ENCODE measurements at places on chromosomes 6 and 20.

DNA sequence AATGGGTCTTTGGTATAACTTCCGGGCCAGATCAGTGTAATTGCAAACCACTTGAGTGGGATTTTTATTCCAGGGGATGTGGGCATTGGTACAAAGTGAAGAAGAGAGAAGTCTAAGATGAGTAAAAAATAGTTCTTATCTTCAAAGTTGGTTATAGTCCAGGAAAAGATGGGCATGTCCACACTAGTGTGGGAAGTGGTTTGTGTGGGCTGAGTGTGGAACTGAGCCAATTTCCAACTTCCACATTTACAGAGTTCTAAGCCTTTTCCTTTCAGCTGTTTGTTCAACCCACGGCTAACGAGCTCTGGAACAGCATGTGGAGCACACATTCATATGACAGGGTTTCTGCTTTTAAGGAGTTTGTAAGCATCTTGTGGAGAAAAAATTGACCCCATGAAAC is 72.3 kb upstream of the IFNGR1 start:
- no peak for DNase-seq

GRCh38 chr6:169344750-169345065 is 91.1 kb upstream of the THBS2 start:
- no peak for DNase-seq

DNA sequence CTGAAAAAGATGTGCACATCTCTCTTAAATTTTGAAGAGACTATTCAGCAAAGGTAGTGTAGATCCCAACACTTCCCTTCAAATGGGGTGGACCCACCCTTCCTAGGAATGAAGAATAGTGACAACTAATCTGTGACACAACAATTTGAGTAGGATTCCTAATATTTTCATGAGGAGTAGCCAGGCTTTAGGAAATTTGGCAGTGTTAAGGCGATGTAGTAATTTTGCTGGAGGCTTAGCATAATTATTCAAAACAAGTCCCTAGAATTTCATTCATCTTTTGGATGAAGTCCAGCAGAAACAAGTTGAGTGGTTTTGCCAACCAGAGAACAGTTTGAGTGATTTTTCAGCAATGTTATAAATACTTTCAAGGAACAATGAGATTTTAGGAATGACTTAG is 52.4 kb downstream of the ELOVL4 start:
- DNase-seq, result no peak

GRCh38 chr6:32112431-32112980 is 3.4 kb upstream of the TNXB start:
- DNase-seq, result no peak

GRCh38 chr6:118354641-118355040 is 193.5 kb upstream of the PLN start:
- no peak for DNase-seq

GRCh38 chr6:126909493-126909892 is 209.0 kb upstream of the RSPO3 start:
- DNase-seq, result no peak

DNA sequence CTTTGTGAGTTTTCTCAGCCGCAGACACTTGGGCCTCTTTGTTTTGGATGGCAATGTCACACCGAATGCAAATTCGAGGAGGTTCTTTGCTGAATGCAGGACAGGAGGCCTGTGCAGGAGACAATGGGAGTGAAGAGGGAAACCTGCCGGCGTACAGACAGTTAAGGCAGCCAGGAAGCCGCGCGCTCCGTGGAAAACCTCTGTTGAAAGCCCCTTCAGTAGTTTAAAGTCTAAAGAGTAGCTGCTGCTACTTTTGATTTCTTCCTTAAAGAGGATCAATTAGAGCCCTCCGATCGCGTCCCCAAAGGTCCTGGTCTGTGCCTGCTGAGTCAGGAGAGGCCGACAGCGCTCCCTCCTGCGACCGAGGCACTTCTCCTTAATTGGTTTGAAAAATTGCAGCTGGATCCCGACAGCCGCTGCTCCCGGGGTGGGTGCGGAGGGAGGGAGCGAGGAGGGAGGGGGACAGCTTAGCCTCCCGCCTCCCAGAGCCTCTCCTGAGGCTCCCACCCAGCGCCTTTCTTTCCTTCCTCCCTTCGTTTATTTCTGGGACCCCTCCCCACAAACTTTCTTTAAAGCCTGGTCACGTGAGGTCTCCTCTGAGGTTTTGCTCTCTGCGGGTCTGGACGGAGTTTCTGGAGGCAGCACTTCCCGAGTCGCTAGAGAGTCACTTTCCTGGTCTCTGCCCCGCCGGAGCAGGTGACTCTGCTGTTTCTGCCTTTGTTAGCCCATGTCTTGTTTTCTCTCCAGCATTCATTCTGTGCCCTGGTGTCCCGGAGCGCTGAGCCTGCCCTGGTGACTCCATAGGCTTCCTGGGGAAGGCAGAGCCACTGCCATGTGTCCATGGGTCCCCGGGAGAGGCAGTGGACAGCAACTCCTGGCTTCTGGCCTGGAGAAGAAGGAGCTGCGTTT is 22.3 kb upstream of the RPP40 start:
- DNase-seq, result no peak

- DNase-seq, result no peak
Observed at GRCh38 chr6:125987026-125987617, 782 bp downstream of the TRMT11 start.

DNA sequence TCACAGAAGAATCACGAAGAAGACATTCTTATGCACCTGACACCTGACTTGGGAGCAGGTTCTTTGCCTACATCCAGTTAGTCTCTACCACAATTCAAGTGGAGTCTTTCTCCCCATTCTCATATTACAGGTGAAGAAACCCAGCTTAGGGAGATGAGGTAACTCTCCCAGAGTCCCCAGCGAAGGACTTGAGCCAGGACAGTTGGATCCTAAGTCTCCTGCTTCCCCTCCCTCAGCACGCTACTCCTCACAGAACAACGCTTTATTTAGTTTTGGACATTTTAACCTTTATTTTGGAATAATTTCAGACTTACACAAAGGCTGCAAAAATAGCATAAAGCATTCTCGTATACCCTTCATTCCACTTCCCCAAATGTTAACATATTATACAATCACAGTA is 824 bp upstream of the CSTL1 start:
- DNase-seq, result no peak

DNA sequence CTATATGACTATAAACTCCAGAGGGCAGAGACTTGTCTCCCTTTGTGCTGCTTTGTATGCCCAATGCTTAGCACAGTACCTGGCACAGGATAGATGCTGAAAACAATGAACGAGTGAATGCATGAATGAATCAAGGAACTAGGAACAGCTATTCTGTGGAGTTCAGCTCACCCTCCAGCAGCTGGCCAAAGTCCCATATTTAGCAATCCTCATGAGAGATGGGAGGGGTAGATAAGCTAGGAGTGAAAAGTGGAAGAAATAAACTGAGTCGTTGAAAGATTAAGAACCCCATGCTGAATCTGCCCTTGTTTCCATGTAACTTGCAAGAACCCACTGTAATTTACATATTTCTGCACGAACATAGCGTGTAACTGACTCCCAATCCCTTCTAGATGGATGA is 106.5 kb downstream of the MAFB start:
- no peak for DNase-seq

DNA sequence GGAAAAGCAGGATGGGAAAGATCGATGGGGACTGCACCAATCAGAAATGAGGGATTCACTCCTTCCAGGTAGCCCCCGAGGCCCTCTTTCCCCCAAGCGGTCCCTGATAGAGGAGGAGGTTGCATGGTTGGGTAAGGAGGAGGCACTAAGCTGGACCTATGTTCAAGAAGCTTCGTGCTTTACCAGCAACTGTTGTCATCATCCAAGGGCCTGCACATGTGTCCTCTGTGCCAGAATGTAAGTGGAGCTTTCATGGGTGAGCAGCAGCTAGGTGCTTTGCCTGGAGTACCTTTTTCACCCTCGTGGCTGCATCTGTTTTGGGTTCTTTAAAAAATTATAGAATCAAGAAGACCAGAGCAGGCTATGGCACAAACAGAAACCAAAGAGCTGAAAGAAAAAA is 54.0 kb downstream of the GMPR start:
- no peak for DNase-seq

DNA sequence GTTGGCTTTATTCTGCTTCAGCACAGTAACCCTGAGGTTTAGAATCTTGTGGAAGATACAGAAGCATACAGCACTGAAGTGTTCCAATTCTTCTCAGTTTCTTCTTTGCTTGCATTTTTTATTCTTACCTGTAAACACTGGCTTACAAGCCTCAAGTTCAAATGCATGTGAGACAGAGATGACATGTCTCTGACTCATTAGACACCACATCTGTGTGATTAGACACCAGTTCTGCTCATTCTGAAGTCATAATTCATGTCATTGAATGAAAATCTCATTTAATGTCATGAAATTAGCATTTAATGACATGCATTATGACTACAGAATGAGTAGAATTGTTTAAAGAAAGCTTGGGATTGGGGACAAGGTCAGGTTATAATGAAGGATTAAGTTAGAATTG is 5.8 kb downstream of the GZF1 start:
- DNase-seq, result no peak

DNA sequence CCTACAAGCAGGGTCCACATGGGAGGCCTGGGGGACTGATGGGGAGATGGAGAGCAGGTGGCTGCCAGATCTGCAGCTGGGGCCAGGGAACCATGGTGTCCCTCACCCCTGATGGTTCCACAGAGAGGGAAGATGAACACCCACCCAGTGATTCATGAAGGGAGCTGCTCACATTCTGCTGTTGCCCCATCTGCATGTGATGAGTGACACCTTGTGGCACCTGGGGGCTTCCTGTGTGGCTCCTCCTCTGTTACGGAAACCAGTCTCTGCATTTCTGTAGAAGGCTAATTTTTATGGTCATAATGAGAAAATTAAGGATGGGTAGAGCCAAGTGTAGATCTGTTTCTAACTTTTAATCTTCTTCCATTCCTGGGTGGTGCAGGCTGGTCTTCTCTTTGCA is 217.1 kb downstream of the SMOC2 start:
- no peak for DNase-seq

DNA sequence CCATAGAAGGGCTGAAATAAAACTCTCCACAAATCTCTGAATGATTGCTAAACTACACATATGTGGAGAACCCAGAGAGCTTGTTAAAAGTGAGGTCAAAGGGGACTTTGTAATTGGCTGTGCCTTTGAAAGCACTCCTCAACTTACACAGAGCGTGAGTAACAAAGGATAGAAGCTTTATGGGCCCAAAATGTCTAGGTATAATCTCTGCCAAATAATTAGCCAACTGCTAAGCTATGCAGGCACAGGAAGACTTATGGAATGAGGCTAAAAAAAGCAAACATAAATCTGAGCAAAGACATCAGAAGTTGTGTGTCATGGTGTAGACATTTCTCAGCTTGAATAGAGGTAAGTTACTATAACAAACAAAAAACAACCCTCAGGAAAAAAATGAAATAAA is 23.3 kb upstream of the UST start:
- no peak for DNase-seq

DNA sequence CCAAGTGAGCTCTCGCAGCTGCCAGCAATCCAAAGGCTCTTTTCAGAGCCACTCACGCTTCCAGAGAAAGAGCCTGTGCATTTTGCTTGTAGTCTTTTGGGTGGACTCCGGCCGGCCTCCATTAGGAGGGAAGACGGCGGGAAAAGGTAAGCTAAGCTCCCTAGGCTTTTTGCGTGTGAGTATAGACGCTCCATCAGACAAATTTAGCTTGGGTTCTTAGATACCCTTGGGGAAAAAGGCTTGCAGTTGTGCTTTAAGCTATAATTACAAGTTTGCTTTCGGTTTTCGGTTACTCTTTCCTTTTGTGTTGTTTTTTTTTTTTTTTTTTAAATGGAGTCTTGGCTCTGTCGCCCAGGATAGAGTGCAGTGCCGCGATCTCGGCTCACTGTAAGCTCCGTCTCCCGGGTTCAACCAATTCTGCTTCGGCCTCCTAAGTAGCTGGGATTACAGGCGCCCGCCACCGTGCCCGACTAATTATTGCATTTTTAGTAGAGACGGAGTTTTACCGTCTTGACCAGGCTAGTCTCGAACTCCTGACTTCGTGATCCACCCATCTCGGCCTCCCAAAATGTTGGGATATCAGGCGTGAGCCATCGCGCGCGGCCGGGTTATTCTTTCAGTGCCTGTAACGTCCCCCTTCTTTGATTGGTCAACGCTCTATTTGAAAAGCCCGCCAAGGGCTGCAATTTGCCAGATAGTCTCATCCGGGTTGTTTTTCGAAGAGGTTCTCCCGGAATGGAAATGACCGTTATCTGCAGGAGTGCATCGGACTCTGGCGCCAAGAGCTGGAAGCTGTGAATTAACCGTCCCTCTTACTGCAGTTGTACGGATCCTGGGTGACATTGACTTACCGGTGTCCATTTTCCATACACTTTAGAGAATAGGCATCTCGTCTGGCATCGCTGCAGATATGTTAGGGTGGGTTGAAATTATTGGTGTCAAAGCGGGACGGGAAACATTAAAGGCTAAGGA is 18.1 kb downstream of the OR2B2 start:
- no peak for DNase-seq

DNA sequence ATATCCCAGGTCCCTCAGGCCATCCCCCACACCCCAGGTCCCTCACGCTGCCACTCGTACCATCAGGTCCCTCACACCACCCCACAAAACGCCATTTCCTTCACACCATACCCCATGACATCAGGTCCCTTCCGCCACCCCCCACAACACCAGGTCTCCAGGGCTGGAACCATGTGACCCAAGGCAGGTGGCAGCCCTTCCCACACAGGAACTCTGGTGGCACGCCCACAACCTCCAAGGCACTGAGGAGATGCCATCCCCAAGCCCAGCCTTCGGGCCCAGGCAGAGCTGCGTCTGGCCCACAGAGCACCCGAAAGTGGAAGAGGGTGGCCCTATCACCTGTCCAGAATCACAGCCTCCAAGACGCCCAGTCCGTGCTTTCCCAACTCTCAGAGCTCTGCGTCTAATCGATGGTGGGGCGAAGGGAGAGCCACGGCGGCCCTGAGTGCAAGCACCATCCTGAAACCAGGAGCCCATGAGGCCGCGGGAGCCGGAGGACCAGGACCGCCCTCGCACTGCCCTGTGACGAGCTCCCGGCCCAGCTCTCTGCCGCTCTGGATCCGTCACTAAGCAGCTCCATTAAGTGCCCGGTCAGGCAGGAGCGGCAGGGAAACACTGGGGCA is 12.7 kb downstream of the TAF4 start:
- no peak for DNase-seq

- no peak for DNase-seq
Observed at GRCh38 chr6:25431306-25431974, 152.3 kb downstream of the CARMIL1 start.

DNA sequence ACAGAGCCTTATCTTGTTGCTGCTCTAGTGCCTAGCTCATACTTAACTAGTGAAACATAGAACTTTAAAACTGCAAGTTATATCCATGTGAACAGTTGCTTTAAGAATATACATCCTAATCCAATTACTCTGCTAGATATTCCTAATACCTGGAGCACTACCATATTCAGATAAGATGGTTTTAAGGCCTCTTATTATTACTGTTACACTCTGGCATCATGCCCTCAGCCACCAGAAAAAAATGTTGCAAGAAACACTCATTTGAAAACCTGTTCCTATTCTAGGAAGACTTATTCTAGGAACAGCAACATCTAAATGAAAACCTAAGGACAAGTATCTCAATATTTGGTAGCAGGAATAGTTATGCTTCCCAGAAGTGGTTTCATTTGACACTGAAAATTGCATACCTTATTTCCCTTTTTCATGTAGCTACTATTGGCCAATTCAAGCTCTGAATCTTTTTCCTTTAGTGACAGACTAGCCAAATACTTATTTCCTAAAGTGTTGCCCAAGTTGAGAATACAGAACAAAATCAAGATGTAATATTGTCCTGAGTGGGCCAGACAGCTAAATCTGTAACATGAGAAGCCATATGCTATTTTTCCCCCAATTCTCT is 4.8 kb upstream of the MTFR2 start:
- no peak for DNase-seq

Data from stimulated activated CD8-positive, alpha-beta memory T cell treated with anti-CD3 and anti-CD28 coated beads, Interleukin-4, amount 100 ng/mL, for 4 hours (primary cell).